ENCODE measurements at places on chromosomes 13 and 19.

- peak; percentile 53 for DNase-seq
Measured at GRCh38 chr19:3987619-3988371, 2.5 kb upstream of the EEF2 start.

DNA sequence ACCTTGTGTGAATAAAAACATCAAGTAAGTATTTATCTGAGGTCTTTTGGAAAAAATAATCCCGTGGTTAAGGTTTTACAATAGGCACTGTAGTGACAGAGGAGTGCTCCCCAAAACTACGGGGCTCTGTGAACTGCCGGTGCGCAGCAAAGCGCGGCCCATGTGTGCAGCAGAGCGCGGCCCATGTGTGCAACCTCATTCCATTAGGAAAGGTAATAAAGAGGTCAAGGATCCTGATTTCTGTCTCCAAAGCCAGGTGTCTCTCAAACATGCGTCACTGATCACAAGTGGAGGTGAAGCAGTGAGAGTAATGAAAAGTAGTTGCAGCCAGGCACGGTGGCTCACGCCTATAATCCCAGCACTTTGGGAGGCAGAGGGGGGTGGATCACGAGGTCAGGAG lies 58.7 kb downstream of the MRPL57 start:
- DNase-seq, result no peak

DNA sequence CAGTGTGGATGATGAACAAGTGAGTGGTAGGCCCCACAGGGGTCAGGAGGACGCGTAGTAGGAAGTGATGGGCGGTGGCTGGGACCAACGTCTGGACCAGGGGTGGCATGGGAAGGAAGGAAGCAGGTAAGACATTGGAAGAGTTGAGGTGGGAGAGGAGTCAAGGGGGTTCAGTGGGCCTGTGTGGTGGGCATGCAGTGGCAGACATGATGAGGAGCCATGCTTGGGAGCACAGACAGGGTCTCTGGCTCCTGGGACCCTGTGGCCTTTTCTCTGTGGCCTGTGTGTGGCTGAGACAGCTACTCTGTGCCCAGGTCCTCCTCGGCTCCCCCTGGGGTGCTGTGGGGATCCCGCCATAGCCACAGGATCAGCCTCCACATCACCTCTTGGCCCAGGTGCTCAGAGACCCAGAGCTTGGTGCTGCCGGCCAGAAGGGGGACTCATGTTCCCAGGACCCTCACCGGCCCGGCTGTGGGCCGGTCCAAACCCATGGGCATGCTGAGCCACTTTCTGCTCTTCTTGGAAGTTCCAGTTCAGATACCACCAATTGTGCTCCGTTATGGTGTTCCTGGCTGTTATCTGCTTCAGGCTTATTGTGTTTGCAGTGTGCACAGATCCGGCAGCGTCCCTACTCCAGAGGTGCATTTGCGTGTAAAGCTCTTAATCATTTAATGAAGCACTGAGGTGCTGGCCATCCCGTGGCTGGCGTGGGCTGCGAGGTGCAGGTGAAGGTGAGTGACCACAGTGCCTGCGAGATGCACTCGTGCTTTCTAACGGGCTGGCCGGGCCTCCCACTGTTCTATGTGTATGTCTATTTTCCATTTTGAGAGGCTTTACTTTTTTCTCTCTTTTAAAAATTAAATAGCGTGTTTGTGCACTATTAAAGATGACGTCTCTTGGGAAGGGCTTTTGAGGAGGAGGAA lies 147.9 kb downstream of the TEX29 start:
- DNase-seq, result no peak

GRCh38 chr13:23381866-23382265 lies 51.6 kb downstream of the SACS start:
- no peak for DNase-seq

DNA sequence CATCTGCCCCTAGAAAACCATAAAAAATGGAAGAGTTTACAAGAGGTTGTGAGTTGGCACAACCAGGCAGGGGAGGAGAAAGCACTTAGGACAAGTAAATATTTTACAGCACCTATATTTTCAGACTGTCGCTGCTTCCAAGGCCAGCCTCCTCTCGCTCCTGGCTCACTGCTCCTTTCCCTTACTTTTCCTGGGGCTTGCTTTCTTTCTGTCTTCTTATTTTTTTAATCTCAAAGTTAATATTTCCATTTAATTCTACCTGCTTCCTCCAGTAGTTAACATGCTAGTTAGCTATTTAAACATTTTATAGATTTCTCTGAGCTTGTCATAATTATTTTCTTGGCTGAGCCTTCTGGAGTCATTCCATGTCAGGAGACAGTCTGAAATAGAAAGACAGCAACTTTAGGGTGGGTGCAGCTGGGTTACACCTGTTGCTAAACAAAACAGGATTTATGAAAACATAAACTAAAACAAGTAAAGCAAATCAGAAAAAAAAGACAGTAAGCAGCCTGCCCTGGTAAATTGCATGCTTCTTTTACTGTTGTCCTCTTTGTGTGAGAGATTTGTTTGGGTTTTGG lies 330.1 kb downstream of the DLEU7 start:
- no peak for DNase-seq

- no peak for DNase-seq
Measured at GRCh38 chr13:113448545-113448884, 4.8 kb downstream of the ADPRHL1 start.

- DNase-seq, result no peak
Measured at GRCh38 chr19:52600639-52601024, 30.5 kb downstream of the ZNF701 start.

- no peak for DNase-seq
Measured at GRCh38 chr13:101917475-101917810, 465.0 kb downstream of the ITGBL1 start.

- DNase-seq, result no peak
Measured at GRCh38 chr13:70568571-70568970, 460.3 kb upstream of the KLHL1 start.

GRCh38 chr19:54316746-54317107 lies 3.8 kb upstream of the LILRA5 start:
- no peak for DNase-seq

GRCh38 chr19:40219721-40220276 lies 1.6 kb upstream of the TTC9B start:
- no peak for DNase-seq

DNA sequence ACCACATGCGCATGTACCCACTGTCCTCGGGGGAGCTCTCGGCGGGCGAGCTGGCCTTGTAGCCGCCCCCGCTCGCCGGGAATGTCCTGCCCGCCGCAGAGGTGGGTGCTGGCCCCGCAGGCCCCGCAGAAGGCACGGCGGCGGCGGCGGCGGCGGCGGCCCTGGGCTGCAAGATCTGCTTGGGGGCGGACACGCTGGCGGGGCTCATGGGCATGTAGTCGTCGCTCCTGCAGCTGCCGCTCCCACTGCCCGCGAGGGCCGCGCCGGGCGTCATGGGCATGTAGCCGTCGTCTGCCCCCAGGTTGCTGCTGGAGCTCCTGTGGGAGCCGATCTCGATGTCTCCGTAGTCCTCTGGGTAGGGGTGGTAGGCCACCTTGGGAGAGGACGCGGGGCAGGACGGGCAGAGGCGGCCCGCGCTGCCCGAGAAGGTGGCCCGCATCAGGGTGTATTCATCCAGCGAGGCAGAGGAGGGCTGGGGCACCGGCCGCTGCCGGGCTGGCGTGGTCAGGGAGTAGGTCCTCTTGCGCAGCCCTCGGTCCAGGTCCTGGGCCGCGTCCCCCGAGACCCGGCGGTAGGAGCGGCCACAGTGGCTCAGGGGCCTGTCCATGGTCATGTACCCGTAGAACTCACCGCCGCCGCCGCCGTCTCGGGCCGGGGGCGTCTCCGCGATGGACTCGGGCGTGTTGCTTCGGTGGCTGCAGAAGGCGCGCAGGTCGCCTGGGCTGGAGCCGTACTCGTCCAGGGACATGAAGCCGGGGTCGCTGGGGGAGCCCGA lies 2.4 kb downstream of the IRS2 start:
- no peak for DNase-seq

DNA sequence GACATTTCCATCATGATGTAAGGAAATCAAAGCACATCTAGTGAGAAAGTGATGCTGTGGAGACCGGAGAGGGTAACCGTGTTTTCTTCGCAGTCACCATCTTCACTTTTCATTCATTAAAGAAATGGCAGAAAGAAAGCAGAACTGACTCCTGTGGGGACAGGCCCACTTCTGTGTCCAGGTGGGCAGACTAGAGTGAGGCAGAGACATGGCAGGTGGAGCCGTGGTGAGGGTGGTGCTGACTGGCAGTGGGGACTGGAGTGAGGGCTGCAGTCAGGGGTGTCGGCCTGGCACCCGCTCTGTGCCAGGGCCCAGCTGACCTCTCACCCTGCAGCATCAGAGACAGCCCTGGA lies 71.4 kb upstream of the MCF2L start:
- DNase-seq, result no peak

- DNase-seq, result no peak
Measured at GRCh38 chr19:5621945-5622464, 571 bp downstream of the SAFB2 start.

- DNase-seq, result no peak
Measured at GRCh38 chr19:40862333-40862732, 12.1 kb upstream of the CYP2A6 start.

DNA sequence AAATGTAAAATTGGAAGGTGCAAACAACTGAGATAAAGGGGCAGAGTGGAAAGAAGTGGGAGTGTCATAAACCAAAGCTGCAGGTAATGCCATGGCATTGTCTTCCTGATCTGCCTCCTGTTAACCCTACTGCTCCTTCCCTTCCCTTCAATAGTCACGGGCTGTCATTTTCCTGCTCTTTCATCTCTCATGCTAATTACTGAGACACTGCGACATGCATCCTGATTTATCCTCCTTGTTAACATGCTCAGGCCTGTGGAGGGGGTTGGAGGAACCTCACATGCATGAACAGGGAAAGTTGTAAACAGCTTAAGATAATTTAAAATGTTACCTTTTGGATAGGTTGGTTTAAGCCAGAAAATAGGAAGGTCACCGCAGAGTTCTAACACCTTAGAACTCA lies 27.2 kb downstream of the CNMD start:
- no peak for DNase-seq

GRCh38 chr13:27183561-27184147 lies 12.0 kb upstream of the USP12 start:
- DNase-seq, result no peak

- no peak for DNase-seq
Measured at GRCh38 chr13:98576200-98576945, 534 bp downstream of the STK24 start.

DNA sequence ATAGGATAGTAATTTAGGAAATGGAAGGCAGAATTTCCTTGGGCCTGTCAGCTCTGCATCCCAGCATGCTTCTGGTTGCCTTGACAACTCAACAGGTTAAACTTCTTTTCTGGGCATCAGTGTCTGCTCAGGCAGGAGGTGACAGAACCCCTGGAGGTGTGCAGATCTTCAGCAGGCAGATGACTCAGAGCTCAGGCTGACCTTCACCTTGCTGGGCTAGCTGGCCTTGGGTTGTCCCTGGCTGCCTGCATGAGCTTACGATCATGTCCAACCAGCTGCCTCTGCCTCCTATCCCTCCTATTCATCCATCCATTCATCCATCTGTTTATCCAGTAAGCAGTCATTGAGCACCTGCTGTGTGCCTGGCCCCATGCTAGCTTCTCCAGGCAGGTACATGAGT lies 81.2 kb upstream of the KCTD15 start:
- DNase-seq, result no peak

GRCh38 chr13:24995225-24995804 lies 100.6 kb upstream of the PABPC3 start:
- peak; percentile 40 for DNase-seq

DNA sequence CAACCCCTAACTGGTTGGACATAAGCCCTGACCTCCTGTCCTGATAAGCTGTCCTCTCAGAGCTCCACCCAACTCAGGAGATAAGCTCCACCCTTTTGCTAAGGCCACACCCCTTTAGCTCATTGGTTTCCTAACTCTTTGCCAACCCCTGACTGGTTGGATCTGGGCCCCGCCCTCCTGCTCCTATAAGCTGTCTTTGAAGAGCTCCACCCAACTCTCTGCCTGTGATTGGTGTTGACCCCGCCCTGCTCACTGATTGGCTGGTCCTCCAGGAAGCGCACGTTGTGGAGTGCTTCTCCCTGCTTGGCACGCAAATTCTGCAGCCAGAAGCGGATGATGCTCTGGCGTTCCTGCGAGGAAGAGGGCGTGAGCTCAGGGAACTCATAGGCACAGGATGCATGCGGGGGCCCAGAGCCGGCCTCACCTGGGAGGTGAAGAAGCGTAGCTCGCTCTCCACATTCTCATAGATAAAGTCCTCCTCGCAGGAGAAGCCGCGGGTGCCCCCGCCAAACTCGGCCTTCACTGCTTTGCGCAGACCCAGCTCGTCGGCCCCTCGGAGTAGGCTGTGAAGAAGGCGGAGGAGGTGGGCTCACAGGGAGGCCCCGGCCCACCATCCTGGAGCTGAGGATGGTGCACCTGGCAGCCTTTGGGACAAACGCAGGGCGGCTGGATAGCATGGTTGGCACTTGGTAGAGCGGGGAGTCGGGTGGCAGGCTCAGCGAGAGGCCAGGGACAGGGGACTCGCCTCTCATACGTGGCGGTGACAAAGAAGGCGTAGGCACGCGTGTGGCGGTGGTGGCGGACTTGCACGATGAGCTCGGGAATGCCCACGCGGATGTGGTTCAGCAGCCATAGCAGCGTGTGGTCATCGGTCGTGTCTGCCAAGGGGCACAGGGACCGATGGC lies 1.7 kb downstream of the ANO8 start:
- no peak for DNase-seq

- DNase-seq, result no peak
Measured at GRCh38 chr19:47133021-47133471, 2.4 kb downstream of the SAE1 start.

DNA sequence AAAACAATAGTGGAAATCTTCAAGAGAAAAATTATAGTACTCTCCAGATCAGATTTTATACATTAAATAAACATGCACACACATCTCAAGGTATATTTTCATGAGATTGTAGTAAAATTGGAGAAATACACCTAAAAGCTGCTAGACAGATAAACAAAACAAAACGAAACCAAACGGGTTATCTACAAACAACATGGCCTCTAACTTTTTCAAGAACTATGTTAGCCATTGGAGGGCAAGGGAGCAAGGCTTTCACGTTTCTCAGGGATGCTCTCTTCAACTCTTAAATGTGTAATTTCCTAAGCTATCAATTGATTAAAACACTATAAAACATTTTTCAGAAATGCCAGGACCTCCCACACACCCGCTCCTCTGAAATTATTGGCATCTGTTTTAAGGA lies 1262.4 kb upstream of the PCDH20 start:
- DNase-seq, result no peak

GRCh38 chr19:48933382-48933932 lies at the start of gene DHDH:
Gene DHDH, plus strand, starts transcription at chr19:48933699. Its CDS starts 23 bp downstream, at chr19:48933722.
- DNase-seq, result no peak

Data from fibroblast of skin of left biceps (primary cell).